ENCODE measurements at places on chromosomes 4 and X.
A peak's percentile ranks its signal among the peaks of the same experiment; 100 is the strongest.

- DNase-seq, result no peak
Observed at GRCh38 chrX:132365490-132365889, 123.3 kb downstream of the MBNL3 start.

GRCh38 chrX:104370089-104370488, 115.4 kb upstream of the ESX1 start:
- no peak for DNase-seq

- peak; percentile 52 for DNase-seq
Observed at GRCh38 chrX:9566150-9566621, 101.3 kb downstream of the TBL1X start.

- DNase-seq, result no peak
Observed at GRCh38 chr4:171430495-171430894, 382.7 kb upstream of the GALNTL6 start.

- no peak for DNase-seq
Observed at GRCh38 chr4:140126261-140126660, 27.7 kb downstream of the MAML3 start.

DNA sequence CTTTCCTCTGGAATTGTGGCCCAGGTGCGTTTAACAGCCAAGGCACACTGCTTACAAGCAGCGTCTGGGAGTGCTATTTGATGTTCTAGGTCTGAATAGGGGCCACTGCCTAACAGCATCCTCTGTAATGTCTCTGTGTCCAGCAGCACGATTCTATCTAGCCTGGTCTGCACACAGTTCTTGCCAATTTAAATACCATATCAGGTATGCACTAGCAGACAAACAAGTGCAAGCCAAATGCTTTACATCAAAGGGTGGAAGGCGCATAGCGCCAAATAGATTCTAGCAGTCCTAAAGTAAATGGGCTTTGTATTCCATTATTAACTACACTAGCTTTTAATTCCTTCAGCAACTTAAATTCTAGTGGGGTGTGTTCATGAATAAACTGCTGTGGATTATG, 15.8 kb upstream of the UGDH start:
- no peak for DNase-seq

DNA sequence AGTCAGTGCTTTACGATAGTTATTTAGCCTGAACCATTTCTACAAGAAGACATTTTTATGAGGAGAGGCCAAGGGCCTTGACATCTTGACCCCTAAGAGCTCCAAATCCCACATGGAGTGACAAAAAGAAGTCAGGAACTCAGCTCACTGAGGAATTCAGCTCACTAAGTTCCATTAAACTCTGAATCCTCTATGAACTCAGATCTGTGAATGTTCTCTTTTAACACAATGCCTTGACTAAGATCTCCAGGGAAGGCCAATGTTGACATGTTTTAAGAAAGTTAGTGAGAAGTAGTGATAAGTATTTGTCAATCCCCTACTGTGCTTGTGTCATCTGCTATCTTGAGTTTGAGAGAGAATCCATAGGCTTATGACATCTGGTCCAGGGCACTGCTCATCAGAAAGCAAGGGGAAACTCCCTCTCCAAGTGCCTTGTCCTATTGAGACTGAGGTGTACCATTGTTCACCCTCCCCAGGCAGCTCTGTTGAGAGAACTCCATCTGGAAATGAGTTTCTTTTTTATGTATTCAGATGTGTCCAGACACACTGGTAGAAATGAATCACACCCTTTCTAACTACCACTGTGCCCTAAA, 68.7 kb upstream of the PCDH19 start:
- DNase-seq, result no peak

DNA sequence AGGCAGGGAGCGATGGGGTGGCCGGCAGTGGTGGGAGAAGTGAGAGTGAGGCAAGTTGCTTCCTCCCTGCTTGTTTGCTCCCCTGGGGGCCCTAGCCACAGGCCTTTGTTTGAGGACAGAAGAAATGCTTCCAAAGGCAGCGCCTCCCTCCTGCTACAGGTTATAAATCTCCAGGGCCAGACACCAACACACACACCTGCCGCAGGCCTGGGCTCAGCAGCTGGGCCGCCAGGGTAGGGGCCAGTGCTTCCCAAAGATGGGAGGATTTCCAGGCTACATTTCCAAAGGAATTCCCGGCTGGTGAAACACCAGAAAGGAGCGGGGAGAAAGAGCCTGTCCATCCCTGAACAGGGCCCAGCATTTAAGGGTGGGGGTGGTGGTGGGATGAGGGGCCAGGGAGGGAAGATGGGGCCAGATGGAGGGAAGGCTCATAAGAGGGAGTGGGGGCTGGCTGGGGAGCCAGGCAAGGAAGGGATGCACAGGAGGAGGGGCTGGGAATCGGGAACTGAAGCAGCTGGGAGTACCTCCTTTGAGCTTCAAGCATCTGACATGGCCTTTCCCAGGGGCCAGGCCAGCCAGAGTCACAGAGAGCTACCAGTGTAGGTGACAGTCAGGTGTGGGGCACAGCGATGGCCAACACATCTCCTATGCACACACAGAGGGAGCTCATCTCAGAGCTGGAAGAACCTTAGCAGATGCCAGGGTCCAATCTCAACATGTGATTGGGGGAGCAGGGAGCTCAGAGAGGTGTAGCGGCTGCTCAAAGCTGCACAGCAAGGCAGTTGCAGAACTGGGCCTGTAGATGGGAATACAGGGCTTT, 143.9 kb downstream of the PJA1 start:
- DNase-seq, result no peak

GRCh38 chr4:1122505-1122904, 9.1 kb upstream of the RNF212 start:
- no peak for DNase-seq

DNA sequence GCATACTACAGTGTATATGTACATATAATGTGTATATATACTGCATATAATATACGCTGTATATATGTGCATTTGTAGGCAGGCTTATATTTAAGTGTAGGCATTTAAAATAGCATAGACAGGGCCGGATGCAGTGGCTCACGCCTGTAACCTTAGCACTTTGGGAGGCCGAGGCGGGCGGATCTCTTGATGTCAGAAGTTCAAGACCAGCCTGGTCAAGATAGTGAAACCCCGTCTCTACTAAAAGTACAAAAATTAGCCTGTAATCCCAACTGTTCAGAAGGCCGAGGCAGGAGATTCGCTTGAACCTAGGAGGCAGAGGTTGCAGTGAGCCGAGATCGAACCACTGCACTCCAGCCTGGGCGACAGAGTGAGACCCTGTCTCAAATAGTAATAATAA, 78.4 kb downstream of the JAKMIP1 start:
- no peak for DNase-seq

- no peak for DNase-seq
Observed at GRCh38 chrX:18016941-18017340, 155.8 kb upstream of the RAI2 start.

- peak; percentile 6 for DNase-seq
Observed at GRCh38 chr4:79178760-79179159, 147.1 kb downstream of the NAA11 start.

GRCh38 chrX:108312957-108313356, 125.3 kb downstream of the COL4A6 start:
- no peak for DNase-seq

- no peak for DNase-seq
Observed at GRCh38 chrX:118632862-118633261, 94.5 kb upstream of the IL13RA1 start.

GRCh38 chr4:82097504-82097903, 276.3 kb downstream of the HNRNPD start:
- no peak for DNase-seq

- peak; percentile 70 for DNase-seq
Observed at GRCh38 chr4:53592686-53593501, 1.6 kb upstream of the LNX1 start.

GRCh38 chrX:71256051-71256450, 2.1 kb upstream of the ZMYM3 start:
- DNase-seq, result no peak

- no peak for DNase-seq
Observed at GRCh38 chr4:179398414-179398813, 1956.2 kb upstream of the AGA start.

- no peak for DNase-seq
Observed at GRCh38 chr4:16055873-16056272, 27.9 kb downstream of the PROM1 start.

GRCh38 chr4:141417387-141417786, 196.7 kb downstream of the ZNF330 start:
- DNase-seq, result no peak

- no peak for DNase-seq
Observed at GRCh38 chr4:65495439-65495838, 174.8 kb downstream of the EPHA5 start.

- DNase-seq, result no peak
Observed at GRCh38 chr4:10022346-10023049, 1.2 kb upstream of the SLC2A9 start.

DNA sequence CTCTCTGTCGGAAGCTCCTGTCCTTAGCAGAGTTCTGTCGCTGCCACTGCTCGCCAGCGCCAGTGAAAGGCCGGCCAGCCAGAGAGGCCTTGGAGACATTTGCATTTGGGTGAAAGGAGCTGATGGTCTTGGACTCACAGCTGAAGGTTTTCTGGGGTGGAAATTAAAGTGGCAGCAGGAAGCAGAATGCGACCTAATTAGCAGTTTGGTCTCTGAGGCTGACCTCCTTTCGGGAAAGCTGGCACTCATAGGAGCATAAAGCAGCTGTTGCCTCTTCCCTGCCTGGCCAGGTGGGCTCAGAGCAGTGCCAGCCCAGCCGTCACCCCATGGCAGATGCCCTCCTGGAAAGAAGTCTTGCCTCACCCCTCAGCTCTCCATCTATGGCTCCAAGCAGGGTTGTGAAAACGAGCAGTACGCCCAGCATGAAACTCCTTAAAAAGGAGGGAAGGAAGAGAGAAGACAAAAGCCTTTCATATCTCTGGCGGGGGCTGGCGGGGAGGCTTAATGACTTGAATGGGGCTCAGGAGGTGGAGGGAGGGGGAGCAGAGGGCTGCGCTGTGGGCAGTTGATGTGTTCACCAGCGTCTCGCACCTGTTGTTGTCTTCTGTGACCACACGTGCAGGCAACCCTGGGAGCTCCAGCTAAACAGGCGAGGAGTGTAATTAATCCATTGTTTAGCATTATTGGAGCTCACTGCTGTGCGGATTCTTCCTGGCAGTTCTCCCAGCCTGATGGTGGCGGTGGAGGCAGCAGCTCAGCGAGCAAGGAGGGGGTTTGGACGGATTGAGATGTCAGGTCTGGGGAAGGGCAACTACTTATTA, 264.0 kb downstream of the MID1IP1 start:
- no peak for DNase-seq

- no peak for DNase-seq
Observed at GRCh38 chr4:54568184-54568583, 89.6 kb upstream of the KIT start.

DNA sequence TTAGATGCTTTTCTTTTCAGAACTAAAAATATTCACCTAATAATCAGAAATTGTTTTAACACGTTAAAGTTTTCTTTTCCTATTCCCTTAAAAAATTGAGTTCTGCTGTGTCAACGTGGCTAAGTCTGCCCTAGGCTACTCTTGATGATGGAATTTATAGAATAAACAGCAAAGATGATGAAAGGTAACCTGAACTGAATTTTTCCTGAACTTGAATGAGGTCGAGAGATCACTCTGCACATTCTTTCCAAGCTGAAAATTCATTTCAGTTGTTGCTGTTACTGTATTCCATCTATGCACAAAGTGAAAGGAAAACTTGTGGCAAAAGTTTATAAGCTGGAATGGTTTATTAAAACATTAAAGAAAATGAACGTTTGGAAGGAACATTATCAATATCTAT, 245.9 kb upstream of the GIMD1 start:
- no peak for DNase-seq

DNA sequence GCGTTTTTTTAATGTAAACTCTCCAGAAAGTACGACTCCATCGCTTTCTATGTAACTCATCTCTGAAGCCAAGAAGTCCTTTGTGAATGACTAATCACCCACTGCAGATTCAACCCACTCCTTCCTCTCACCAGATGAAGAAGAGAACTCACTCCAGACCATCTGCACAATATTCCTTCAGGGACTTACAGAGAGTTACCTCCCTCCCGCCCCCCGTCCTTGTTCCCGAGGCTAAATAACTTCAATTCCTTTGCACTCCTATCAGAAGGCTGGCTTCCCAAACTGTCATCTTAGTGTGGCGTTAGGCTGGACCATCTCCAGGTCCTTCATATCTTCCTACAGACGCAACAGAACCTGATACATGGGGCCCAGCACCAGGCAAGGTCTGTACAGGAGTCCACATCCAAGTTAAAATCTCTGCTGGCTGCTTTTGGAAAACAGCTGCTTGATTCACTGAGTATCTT, 82.4 kb downstream of the AFAP1 start:
- DNase-seq, result no peak

- DNase-seq, result peak; percentile 25
Observed at GRCh38 chr4:30720661-30721184, 554 bp downstream of the PCDH7 start.

GRCh38 chr4:3091464-3091863, 17.0 kb downstream of the HTT start:
- DNase-seq, result no peak

- no peak for DNase-seq
Observed at GRCh38 chrX:37854748-37855147, 7.4 kb upstream of the DYNLT3 start.

DNA sequence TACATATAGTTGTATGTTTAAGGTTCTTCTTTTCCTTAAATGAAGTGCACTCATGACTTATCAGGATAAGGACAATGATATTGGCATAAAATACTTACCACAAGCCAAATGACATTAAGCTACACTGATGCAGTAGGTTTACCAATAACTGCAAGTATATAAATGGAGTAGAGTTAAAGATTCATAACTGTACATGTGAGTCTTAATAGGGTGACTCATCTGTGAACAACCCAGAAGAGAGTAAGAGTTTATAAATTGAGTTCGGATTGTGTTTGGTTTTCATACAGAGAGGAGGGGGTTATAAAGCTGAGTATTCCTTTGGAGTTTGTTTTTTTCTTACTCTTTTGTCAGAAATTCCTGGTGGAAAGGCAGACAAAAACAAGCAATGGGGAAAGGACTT, 144.8 kb downstream of the TLL1 start:
- DNase-seq, result no peak

- DNase-seq, result no peak
Observed at GRCh38 chr4:169420291-169420690, 149.5 kb upstream of the SH3RF1 start.

- no peak for DNase-seq
Observed at GRCh38 chr4:54400802-54401201, 171.7 kb downstream of the PDGFRA start.

DNA sequence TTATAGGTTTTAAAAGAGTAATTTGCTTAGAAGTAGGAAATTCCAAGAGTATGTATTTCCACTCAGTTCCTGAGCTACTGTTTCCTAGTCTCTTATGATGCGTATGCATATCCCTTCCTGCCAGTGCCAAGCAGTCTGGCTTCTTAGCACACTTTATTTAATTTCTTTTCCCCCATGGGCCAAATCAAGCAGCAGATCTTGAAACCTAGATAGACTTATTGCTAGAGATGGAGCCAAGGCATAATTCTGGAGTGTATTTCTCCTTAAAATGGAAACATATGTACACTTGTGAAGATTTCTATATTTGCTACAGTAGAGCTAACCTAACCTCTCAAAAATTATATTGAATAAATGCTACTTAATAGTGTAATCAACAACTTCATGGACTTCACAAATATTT, 2337.6 kb downstream of the PCDH7 start:
- DNase-seq, result no peak

- no peak for DNase-seq
Observed at GRCh38 chr4:47349326-47349725, 114.2 kb downstream of the COMMD8 start.

GRCh38 chr4:39729557-39729956, 31.6 kb downstream of the UBE2K start:
- DNase-seq, result no peak

All from left colon (tissue), 2 donors.